Umbilical cord (tissue), 2 donors: ENCODE measurements at places on chromosomes 7 and 10. TPM values are rescaled to one million over a fixed set of nuclear protein-coding genes. Genes with fewer than 3 reads are reported as not detected.
A peak's percentile ranks its signal among the peaks of the same experiment; 100 is the strongest.

DNA sequence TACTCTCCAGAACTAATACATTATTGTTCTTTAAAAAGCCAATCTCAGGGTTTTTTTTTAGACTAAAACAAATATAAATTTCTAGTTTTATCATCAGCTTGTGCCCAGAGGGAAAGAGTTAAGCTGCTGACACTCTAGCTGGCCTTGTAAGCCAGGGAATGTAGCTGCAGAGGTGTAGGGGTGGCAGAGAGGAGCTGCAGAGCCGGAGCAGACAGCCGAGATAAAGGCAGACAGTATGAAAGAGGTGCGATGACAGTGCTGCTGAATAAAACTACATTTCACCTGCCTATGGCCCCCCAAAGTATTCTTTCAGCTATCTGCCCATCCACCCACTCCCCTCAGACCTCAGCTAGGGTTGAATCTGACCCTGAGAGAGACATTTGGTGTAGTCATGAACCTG, 653.7 kb upstream of the ZWINT start:
- no peak for DNase-seq

DNA sequence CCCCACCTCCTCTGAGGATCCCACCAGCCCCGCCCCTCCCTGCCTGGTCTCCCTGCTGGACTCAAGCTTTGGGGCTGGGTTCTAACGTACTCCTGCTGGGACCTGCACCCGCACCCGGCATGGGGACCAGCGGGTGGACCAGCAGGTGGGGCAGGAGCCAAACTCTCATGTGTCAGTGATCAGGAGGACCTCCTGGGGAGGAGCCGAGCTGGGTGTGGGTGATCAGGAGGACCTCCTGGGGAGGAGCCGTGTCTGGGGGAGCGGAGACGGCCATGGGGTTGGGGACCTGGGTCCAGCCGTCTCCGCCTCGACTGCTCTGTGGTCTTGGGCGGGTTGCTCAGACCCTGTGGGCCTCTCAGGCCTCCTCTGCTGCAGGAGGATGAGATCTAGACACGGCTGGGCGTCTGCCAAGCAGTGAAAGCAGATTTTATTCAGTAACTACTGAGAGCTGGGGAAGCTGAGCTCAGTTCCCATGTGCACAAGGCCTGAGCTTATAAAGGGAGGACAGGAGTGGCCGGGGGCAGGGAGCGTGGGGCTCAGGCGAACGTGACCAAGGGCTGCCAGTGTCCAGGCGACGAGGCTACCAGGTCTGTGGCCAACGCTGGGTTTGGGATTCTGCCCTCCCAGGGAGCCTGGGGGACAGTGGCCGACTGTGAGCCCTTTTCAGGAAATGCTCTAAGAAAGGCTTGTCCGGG, 33.6 kb upstream of the UTF1 start:
- peak; percentile 92 for DNase-seq

GRCh38 chr10:31930023-31930751, 1.6 kb upstream of the ARHGAP12 start:
- DNase-seq = peak; percentile 43

DNA sequence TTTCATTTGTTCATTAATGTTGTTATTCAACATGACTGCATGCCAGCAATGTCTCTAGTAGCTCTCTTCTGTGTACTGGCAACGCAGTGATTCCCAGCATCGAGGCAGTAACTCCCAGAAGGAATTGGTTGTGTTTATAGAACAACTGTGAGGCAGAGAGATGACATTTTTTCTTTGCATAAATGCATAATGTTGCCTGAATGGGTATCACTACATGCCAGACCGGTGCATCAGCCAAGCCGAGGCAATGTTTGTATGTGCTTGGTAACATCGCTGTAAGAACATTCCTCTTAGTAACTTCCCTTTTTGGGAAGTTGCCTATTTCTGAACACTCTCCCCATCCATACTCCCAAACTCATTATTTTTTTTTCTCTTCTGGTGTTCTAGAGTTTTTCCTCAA, 182.9 kb downstream of the HTR7 start:
- DNase-seq = no peak

DNA sequence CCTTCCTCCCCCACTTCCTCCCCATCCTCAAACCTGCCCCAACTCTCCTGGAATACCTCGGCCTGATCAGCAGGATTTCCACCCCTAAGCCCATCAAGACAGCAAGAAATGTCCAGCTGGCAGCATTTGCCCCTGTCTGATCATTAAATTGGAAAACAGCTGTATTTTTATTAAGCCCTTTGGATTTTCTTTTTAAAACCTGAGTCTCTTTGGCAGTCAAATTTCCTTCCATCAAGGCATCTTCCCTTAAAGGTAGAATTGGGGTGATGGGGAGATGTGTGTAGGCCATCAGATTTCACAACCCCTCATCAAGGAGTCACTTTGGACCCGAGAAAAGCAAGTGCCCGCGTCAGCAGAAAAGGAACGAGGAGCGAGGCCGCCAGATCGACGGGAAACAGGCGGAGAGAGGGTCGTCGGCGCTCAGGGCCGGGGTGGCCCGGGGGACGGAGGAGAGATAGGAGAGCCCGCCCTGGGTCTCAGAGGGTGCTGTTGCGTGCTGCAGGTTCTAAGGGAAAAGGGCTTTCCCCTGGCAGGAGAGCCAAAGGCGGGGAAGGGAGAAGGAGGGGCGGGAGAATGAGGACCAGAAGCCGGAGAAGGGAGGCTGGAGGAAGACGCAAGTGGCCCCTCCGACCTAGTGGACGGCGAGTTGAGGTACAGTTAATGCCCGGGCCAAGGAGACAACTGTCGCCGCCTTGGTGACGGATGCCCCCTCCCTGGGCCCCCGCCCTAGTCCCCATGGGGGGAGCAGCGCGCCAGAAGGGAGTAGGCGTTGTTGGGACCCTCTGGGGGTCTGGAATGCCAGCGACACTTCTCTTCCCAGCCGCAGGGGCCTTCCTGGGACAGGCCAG, 11.5 kb upstream of the GATA3 start:
- no peak for DNase-seq

GRCh38 chr10:69418052-69418752, 1.5 kb upstream of the TACR2 start:
- DNase-seq = no peak

DNA sequence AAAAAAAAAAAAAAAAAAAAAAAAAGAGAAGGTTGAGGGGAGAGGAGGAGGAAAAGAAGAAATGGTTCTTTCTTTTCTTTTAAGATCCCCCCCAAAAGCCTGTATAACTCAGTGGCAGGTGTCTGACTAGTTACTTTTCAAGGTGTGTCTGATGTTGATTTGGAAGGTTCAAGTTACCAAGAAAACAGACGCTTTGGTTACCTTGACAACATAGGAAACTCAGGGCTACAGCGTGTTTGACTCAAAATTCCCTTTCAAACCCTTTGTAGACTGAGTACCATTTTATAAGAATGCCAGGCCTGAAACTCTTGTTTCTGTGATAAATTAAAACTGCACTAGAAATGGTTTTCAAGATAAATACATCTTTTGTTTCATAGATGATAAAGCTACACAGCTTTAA, 286.8 kb downstream of the SKIDA1 start:
- no peak for DNase-seq

The LDB1 gene
- 38.0 TPM for total RNA-seq

The NEUROG3 gene
- total RNA-seq = 0.48 TPM

The MRLN gene
- total RNA-seq = 16.9 TPM
